ENCODE measurements at places on chromosomes 5 and 9.

DNA sequence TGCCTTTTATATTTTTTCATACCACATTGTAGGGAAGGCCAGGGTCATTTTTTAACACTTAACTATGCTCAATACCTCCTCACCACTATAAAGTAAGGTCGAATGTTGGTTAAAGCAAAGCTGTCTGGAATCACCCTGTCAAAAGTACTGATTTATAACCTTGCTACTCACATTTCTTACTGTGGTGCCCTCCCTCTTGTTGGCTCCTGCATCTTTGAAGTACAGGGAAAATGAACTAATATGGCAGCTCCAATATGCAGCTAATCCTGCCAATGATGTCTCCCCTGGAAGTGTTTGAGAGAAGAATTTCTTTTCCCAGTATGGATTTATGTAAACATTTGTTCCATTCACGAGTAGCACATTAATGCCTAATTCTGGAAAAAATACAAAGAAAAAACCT lies 108.4 kb upstream of the RPS23 start:
- DNase-seq = no peak

GRCh38 chr9:21836437-21837161 lies 34.2 kb downstream of the MTAP start:
- no peak for DNase-seq

DNA sequence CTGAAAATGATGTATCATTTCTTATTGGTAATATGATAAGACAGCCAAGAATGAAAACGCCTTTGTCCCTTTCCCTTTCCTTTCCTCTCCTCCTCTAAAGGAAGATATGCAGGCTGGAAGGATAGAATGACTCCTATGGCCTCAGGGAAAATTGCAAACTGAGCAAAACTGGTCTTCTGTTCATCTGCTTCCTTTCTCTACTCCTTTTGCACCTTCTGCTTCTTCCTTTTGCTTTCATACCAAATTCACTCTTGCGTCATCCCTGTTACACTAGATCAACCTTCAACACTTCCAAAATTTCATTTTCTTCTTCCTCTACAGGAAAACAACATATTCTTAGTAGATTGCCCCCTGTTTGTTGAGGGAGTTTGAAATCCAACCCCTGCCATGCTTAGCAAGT lies 234.1 kb downstream of the ADAMTS6 start:
- no peak for DNase-seq

GRCh38 chr9:4873066-4873465 lies 80.3 kb downstream of the RCL1 start:
- DNase-seq = no peak

DNA sequence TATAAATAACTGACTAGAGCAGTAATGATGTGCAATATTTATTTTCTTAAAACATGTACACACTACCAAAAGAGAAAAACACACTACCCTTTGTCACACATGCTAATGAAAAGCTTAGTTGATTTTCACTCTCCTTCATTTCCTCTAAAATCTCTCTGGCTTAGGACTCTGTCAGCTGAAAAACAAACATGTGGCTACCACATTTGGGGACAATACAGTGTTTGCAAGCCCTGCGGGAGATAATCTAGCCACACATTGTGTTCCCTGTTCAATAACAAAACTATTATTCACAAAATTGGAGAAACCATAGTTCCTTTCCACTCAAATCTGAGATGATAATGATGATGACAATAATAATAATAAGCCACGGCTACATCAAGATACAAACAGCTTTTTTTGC lies 3.5 kb upstream of the LOX start:
- no peak for DNase-seq

DNA sequence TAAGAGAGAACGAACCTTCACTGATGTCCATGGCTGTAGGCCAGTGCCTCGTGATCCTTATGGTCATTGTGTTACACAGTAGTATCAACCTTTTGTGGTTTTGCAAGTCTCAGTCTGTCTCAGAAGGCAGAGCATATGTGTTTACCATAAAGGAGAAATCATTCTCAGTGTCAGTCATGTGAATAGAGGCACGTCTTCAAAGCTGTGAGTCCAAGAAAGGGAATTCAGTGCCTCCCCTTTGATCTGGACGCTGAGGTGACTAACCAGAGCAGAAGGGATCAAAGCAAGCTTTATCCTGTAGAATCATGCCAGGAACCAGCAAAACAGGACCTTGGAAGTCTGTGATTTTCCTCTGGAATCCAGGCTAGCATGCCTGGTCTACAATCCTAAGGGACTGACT lies 433.9 kb downstream of the DNAH5 start:
- peak; percentile 37 for DNase-seq

DNA sequence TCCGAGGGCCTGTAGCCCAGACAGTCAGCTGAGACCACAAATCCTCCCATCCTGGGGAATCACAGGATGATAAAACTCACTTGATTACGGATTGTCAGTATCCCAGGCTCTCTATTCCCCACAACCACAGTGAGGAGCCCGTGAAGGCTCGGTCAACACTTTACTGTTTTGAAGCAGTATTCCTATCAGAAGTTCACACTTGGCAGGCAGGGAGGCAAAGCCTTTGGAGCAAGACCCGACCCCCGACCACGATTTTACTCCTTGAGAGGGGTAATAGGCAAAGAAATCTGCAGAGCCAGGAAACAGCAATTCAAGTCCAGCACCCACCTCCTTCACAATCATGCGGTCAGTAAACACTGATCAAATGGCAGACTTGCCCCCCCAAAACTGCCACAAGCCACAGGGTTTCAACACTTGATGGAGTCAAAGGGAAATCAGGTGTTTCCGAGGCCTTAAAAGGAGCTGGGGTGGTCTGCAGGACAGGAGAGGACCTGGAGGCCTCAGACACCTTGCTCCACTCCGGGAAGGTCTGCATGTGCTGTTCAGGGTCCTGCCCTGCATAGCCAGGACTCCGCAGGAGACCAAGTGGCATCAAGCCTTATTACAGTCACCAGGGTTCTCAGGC lies 25.2 kb downstream of the BICD2 start:
- no peak for DNase-seq

- DNase-seq = no peak
These were observed 235.6 kb downstream of the RAB3C start for GRCh38 chr5:58818465-58818864.

- no peak for DNase-seq
These were observed 79.4 kb upstream of the SAP30L start for GRCh38 chr5:154366353-154366752.

DNA sequence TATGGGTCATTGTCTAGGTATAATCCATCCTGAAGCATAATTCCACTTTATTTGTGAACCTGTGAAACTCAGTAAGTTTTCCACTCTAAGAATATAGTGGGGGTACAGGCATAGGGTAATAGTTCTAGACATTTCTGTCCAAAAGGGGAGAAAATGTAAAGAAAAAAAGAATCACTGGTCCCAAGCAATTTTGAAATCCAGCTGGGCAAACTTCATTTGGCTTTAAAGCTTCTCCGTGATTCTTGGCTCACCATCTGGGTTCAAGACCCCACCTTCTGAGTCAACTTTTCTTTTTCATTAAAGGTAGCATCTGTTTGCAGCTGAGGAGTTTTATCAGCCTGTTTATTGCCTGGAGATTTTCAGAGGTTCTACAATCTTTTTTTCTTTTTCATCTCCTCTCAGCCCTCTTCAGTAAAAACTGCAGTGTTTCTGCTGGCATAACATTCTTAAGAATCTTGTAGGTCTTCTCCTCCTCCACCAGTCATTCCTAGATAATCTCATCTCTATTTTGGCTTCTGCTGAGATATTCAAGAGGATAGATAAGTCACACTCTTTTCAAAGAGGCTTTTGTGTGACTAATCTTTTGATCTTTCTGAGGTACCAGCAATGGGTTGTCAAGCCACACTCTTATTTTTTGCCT lies 126.1 kb upstream of the PITX1 start:
- no peak for DNase-seq

GRCh38 chr9:131968632-131969031 lies 111.0 kb downstream of the MED27 start:
- no peak for DNase-seq

GRCh38 chr9:79779901-79780300 lies 208.1 kb downstream of the TLE4 start:
- no peak for DNase-seq

DNA sequence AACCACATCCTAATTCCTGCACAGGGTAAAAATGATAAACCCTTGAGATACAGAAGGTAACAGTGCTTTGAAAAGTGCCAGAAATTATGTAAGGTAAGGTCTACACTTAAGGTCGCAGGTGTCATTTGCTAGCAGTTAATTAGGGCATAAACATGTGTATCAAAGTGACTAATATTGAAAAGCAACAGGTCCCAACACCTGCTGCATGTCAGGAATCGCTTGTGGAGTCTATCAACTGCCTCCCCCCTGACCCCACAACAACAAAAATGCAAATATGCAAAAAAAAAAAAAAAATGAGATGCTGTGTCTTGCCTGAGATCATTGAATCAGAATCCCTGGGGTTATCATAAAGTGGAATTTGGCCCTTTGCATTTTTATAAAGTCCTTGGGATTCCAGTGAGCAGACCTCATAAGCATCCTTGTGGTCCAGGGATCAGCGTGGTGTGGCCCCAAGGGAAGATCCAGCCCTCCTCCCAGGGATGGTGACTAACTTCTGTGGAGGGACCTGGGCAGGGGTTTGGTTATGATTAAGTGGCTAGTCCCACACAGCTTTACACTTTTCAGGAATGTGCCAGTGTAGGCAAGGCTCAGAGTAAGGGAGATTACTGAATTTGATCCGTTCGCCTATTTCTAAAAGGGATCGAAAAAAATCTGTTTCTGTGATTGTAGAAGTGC lies 92.5 kb upstream of the TNFSF8 start:
- no peak for DNase-seq

DNA sequence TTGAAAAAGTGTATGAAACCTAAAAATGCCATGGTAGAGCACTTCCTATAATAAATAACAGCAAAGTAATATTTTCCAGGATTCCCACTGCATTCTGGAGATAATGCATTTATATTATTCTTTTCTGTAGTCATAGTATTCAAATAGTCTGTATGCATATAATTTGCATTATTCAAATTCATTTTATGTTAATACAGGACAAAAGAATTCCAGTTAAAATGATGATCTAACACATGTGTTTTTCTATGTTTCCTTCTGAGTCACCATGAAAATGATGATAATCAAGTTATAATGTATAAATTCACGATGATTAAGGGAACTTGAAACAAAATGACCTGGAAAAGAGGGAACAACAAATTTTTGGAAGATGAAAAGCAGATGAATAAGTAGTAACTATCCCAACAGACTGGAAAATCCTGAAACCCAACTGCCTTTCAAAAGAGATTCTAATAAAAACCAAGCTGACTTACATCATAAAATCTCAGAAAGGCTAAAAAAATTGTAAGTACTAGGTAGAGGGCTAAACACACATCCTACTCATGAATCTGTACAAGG lies 358.6 kb upstream of the PAPPA start:
- DNase-seq = no peak

DNA sequence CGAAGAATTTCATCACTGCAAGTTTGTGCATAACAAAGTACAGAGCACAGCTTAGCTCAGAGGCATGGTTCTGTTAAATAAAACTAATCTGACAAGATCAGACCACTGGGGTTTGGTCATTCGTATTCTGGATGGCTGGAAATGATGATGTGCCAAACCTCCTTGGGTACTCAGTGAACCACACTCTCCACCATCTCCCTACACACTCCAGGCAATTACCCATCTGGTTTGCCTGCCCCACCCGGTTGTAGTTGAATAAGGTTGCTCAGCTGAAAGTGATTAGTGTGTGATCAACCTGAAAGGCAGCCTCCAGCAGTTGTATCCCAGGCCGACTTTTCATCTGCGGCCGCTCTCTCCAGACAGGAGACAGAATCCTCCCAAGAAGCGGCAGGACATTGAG lies 371.4 kb downstream of the TLE1 start:
- no peak for DNase-seq

- DNase-seq = no peak
These were observed 6.5 kb upstream of the GGTA1 start for GRCh38 chr9:121505903-121506735.

- no peak for DNase-seq
These were observed 114.0 kb downstream of the MAT2B start for GRCh38 chr5:163619273-163619934.

- DNase-seq = no peak
These were observed 48.7 kb downstream of the DNAJC21 start for GRCh38 chr5:34977934-34978613.

- DNase-seq = peak; percentile 6
These were observed 4.6 kb upstream of the FEM1C start for GRCh38 chr5:115549154-115549553.

- no peak for DNase-seq
These were observed 33.9 kb downstream of the SLC24A2 start for GRCh38 chr9:19754921-19755320.

- DNase-seq = peak; percentile 17
These were observed 65.9 kb downstream of the PRKACG start for GRCh38 chr9:68947842-68948569.

GRCh38 chr5:180521101-180521500 lies 26.9 kb downstream of the CNOT6 start:
- no peak for DNase-seq

DNA sequence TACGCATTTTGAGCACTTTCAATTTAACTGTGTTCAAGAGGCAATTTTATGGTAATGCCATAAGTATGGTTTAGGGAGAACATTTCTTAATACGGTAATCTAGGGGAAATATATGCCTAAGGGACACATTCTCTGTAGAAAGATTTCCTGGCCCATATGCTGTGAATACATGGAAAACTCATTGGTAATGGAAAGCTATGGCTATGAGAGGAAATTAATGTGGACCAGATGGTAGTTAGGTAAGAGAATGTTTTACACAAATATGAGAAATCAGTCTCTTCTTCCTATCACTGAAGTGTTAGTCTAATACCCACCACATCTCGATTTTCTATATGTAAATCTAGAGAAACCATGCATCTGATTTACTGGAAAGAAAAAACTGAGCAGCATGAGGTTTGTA lies 105.0 kb downstream of the SEMA6A start:
- no peak for DNase-seq

- no peak for DNase-seq
These were observed 37.9 kb downstream of the STOM start for GRCh38 chr9:121331992-121332685.

GRCh38 chr5:152532714-152533113 lies 127.6 kb upstream of the NMUR2 start:
- peak; percentile 74 for DNase-seq

GRCh38 chr5:137233726-137234125 lies 265.4 kb downstream of the SPOCK1 start:
- DNase-seq = no peak

All from OCI-M1 (cell line).